ENCODE measurements at places on chromosomes 4 and X. TPM values are rescaled to one million over a fixed set of nuclear protein-coding genes. Genes with fewer than 3 reads are reported as not detected.

Gene PAGE4
- total RNA-seq: not detected

DNA sequence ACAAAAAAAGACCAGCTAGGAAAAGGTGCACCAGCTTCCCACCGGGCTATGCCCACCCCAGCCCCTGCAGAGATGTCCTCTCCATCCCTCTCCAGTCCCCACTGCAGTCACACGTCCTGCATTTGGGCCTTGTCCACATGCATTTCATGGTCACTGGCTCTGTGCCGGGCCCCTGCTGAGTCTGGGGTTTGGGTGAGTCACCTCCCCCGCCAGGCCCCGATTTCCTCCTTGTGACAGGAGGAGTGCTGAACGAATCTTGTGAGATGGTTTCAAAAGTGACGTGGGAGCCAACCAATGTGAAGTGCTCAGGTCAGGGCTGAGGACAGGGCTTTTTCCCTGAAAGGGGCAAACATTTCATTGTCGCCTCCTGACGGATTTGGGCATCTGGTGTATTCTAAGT is 7.1 kb downstream of the CPZ start:
- H3K27me3 ChIP-seq: no peaks in the 10 kb centered on the region
- H3K4me3 ChIP-seq: no peak overlapping the region
- no peaks in the 10 kb centered on the region for H3K36me3 ChIP-seq
- no peak for DNase-seq
- H3K27ac ChIP-seq: no peak overlapping the region

Gene PDCL2
- total RNA-seq: not detected

GRCh38 chr4:163161536-163162205 is 5.0 kb downstream of the NAF1 start:
- no peak overlapping the region for H3K27ac ChIP-seq
- H3K36me3 ChIP-seq: peaks cover 37% of the 10 kb centered on the region
- no peak overlapping the region for H3K4me3 ChIP-seq
- peaks cover 7% of the 10 kb centered on the region for H3K4me1 ChIP-seq
- no peak for DNase-seq

GRCh38 chr4:89820010-89820409 is 17.0 kb downstream of the SNCA start:
- no peak overlapping the region for H3K4me3 ChIP-seq
- no peak overlapping the region for H3K27ac ChIP-seq
- H3K27me3 ChIP-seq: peaks cover 37% of the 10 kb centered on the region

GRCh38 chr4:25925486-25926201 is 11.6 kb downstream of the SMIM20 start:
- H3K27me3 ChIP-seq: no peaks in the 10 kb centered on the region
- peaks cover 28% of the 10 kb centered on the region for H3K4me1 ChIP-seq
- DNase-seq: no peak
- H3K27ac ChIP-seq: no peak overlapping the region
- peaks cover 8% of the 10 kb centered on the region for H3K36me3 ChIP-seq

Gene RASSF6
- total RNA-seq: 2.6 TPM

Data from esophagus squamous epithelium (tissue), 5 donors.